NCI-H526 treated with DMSO at 0.1 percent for 48 hours (cell line): ENCODE measurements at places on chromosomes 2 and 18.

DNA sequence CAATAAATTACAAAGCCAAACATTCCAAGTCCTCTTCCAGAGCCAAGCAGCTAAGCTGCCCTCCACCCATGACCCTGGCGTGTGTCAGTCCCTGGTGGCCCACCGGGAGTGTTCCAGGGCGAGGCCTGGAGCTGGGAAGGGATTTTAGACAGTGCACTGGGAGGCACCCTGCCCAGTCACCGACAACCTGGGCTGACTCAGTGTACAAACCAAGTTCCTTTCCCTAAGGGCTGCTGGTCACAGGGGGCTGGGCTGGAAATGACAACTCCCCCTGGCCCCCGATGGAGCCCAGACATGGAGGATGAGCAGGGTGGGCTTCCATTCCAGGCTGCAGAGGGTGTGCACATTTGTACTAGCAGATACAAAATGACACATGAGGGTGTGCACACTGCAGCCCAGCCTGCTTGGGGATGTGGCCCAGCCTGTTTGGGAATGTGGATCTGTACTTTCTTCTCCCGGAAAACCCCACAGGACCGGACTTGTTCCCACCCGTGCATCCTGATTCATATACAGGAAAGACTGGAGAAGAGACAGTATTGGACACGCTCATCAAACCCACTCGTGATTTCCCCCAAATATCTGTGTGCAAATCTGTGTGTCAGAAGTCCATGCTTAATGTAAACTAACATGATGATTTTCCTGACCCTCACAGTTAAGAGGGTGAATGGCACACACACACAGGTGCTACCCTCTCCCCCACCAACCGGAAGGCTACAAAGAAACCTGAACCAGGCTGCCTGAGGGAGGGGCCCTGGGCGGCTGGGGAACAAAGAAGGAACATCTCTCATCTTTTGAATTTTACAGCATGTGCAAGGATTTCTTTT lies 58.9 kb downstream of the NDUFA10 start:
- no peak for DNase-seq

- no peak for DNase-seq
These were observed 113.6 kb upstream of the TTC39C start for GRCh38 chr18:23900994-23901393.

DNA sequence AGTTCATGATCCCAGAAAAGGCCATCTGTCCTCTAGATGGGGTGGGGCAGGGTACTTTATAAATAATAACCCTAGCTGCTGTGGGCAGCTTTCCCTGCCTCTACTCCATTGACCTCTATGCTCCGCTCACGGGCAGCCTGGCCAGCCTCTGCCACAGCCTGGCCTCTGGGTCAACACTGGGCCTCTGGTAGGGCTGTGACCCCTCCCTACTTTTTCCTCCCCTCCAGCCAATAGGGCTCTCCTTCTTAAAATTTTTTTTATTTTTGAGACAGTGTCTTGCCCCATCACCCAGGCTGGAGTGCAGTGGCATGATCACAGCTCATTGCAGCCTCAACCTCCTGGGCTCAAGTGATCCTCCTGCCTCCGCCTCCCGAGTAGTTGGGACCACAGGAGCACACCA lies 4.1 kb upstream of the GAREM2 start:
- DNase-seq, result no peak

DNA sequence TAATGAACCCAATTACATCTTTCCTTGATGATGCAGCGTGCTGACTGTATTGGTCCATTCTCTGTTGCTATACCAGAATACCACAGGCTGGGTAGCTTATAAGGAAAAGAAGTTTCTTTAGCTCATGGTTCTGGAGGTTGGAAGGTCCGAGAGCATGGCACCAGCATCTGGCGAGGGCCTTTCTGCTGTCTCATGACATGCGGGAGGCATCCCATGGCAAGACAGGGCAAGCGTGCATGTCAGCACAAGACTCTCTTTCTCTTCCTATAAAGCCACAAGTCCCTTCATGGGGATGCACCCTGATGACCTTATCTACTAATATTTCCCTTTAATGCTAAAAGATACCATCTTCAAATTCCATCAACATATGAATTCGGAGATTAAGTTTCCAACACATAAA lies 122.8 kb upstream of the FHL2 start:
- no peak for DNase-seq

DNA sequence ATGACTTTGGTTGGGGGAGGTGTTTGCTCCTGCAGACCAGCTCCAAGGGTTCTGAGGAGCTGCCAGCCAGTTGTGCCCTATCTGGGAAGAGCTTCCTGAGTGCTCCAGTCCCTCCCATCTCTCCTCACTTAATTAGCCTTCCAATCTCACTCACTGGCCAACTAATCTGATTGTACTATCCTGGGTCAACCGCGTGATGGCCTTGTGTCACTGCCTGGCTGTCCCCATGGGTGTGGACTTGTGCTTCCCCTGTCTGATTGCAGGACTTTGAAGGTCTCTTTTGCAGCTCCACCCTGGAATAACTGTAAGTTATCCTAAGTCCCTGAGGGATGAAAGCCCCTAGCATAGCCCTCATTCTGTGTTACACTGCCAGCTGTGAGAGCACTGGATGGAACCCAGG lies 65.0 kb downstream of the SLC4A5 start:
- no peak for DNase-seq

DNA sequence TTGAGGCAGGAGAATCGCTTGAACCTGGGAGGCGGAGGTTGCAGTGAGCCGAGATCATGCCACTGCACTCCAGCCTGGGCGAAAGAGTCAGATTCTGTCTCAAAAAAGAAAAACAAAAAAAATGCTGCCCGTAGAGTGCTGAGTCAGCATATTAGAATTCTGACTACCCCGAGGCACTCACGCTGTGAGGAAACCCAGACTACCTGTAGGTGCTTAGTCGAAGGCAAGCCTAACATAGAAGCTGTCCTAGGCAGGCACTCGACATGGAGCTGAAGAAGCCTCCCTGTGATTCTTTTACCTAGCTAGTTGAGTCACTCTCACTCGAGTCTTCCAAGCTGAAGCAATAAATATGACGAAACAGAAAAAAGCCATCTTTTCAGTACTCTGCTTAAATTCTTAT lies 1323.2 kb upstream of the DDX18 start:
- no peak for DNase-seq

DNA sequence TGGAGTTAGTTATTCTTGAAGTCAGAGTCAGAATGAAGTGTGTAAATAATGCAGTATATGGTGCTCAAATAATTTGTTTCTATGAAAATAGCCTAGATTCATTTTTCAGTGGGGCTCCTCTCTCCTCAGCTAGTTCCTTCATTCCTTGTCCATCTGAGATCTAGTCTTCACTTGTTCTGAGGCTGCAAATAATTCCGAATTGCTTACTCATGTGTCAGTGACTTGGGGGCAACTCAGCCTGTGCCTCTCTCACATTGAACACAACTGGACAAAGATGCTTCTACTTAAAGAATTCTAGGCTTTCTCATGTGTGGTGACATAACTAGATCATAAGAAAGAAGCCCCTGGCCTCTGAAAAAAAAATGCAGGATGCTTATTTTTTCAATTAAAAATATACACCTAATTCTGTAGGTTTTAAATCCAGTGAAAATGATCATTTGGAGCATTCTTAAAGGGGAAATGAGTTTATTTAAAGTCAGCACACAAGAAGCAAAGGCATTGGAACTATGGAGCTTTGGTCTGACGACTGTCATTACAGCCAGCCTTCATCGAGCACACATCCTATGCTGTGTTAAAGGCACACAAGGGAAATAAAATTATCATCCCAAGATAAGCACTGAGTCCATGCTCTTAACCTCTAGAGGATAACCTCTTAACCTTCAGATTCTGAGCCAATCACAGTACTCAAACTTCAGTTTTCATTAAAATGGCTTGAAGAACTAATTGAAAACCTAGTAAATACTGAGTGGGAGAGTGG lies 24.8 kb upstream of the SCN7A start:
- no peak for DNase-seq

- DNase-seq, result no peak
These were observed 20.3 kb downstream of the PLEK start for GRCh38 chr2:68385220-68385906.

- peak; percentile 46 for DNase-seq
These were observed 99.8 kb downstream of the CACNB4 start for GRCh38 chr2:151999053-151999452.

GRCh38 chr2:64990876-64991275 lies 1.7 kb downstream of the SLC1A4 start:
- no peak for DNase-seq

DNA sequence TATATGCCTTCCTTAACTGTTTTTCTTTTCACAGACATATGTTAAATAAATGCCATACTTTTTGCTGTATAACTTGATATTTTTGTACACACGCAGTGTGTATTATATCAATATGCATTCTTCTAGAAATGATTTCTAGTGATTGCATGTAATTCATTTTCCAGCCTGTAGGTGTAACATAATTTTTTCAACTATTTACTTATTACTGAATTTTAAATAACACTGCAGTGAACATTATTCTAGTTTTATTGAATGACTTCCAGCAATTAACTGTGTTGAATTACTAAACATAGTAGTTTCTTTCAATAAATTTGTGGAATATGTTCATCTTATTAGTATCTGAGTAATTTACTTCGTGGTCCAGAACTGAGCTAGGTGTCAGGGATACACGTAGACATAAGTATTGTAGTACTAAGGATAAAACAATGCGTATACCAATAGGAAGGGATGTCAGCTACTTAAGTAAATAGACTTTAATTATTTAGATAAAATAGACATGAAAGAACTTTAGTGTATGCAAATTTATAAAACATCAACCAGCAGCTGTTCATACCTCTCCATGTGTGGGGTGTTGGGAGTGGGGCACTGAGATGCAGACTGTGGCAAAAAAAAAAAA lies 28.0 kb downstream of the TANC1 start:
- peak; percentile 57 for DNase-seq

GRCh38 chr2:72989770-72990556 lies 72.6 kb downstream of the EMX1 start:
- no peak for DNase-seq

DNA sequence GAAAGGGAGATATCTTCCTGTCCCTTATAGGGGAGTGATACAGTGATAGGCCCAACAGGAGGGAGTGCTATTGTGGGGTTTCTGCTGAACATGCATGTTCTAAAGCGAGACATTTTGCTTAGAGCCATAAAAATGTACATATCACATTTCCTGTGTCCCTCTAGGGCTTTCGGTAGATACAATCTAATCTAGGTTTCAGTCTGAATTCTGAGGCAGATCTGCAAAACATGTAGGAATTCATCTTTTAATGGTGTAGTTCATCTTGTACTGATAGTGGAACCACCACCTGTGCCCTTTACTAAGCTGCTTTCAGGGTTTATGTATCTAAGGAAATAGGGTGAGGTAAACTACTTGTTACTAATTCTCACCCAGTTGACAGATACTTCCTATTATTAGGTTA lies 73.8 kb downstream of the SPTBN1 start:
- DNase-seq, result no peak

- no peak for DNase-seq
These were observed 147.1 kb upstream of the SH3BP4 start for GRCh38 chr2:234804704-234805103.

- DNase-seq, result no peak
These were observed at the start of gene DTNA for GRCh38 chr18:34709750-34710441. Gene DTNA (plus strand): TSS chr18:34710298. CDS start chr18:34755977, 45,679 bp downstream.

- DNase-seq, result no peak
These were observed 201.7 kb upstream of the STON1 start for GRCh38 chr2:48328159-48328809.

- no peak for DNase-seq
These were observed 77.2 kb downstream of the ACKR3 start for GRCh38 chr2:236646871-236647270.

- DNase-seq, result no peak
These were observed 18.0 kb downstream of the RBM44 start for GRCh38 chr2:237816531-237816930.

GRCh38 chr2:202933958-202934357 lies 21.9 kb downstream of the CARF start:
- no peak for DNase-seq

GRCh38 chr2:75338461-75338860 lies 139.1 kb upstream of the TACR1 start:
- DNase-seq, result no peak

DNA sequence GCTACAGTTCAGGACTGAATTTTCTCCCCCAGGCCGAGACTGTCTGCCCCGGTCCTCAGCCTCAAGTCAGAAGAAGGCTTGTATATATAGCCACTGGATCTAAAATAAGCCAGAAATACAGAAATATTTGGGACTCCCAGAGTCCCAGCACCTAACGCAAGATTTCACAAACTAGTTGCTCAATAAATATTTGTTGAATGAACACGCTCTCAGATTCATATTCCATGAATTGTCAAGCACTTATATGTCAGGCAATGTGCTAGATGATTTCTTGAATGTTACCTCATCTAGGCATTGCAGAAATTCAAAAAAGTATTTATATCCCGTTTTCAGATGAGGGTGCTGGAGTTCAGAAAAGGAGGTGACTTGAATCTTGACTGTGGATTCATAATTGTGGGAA lies 163.7 kb upstream of the KLHL29 start:
- no peak for DNase-seq

DNA sequence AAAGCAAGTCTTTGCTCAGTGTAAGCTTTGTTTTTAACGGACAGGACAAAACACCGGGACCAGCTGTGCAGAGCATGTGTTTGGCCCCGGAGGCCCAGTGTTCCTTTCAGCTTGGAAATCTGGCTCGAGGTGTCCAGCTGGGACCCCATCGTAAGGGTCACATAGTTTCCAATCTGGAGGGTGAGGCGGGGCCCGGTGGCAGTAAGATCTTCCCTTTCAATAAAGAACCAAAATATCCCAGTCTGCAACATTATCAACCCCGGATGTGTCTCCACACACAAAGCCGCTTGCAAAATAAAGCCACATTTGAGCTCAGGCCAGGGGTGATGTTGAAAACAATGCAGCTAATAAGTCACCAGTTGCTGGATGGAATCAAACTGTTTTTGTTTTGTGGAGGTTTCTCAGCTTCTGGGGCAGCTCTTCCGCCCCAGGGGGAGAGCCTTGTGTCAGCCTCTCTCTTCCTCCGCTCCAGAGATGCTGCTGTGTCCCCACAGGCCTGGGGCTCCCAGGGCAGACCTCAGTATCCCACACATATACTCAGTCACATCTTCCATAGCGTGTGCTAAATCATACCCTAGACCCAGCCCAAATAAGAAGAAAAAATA lies 138.6 kb upstream of the GLI2 start:
- DNase-seq, result no peak

DNA sequence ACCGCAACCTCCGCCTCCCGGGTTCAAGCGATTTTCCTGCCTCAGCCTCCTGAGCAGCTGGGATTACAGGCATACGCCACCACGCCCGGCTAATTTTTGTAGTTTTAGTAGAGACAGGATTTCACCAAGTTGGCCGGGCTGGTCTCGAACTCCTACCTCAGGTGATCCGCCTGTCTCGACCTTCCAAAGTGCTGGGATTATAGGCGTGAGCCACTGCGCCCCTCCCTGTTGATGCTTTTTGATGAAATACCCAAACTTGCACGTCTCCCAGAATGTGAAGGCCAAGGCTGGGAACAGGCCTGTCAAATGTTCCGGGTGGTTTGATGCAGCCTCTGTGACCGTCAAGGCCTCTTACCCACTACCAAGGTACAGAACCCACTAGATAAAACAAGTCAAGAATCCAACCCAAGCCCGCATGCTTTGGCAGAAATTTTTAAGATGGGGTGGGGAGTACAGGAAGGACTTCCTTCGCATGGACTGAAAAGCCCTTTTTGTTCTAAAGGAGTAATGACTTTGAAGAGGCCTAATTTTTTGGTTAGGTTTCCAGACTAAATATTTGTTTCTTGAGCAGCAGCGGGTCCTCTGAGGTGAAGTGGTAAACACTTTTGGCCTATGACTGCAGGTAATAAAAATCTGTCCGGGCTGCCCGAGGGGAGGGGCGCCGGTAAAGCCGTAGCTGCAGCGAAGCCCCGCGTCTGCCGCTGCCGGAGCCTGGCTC lies 3.7 kb upstream of the EVX2 start:
- DNase-seq, result no peak

GRCh38 chr2:111691164-111691875 lies 192.7 kb downstream of the ANAPC1 start:
- no peak for DNase-seq

- DNase-seq, result no peak
These were observed 390.1 kb downstream of the RND3 start for GRCh38 chr2:150097402-150097801.
